Peyer's patch (tissue), 4 donors: ENCODE measurements at places on chromosomes 11 and 22. TPM values are rescaled to one million over a fixed set of nuclear protein-coding genes. Genes with fewer than 3 reads are reported as not detected.

The CSNK2A3 gene
- total RNA-seq = 1.6 TPM

The SLC6A5 gene
- not detected for total RNA-seq

DNA sequence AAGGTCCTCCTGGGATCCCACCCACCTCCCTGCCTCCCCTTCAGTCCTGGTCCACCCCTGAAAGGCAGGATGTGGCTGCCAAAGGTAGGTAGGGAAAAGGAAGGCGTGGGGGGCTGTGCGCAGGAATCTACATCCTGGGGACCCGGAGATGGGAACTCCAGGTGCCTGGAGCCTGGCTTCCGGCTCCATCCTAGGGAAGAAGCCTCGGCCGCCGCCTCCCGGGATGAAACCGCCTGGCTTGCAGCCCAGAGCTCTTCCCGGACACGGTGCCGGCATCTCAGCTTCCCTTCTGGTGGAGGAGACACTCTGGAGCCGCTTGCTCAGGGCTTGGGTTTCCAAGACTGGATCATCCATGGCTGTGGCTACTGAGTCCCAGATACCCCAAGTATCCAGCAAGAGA, 33.3 kb upstream of the PDGFB start:
- no peaks in the 10 kb centered on the region for H3K4me1 ChIP-seq
- no peak overlapping the region for H3K27ac ChIP-seq
- no peaks in the 10 kb centered on the region for H3K27me3 ChIP-seq

GRCh38 chr11:44229624-44230023, 80.3 kb downstream of the ALX4 start:
- H3K36me3 ChIP-seq = peaks cover 3% of the 10 kb centered on the region
- H3K27me3 ChIP-seq = no peaks in the 10 kb centered on the region
- DNase-seq = no peak
- no peak overlapping the region for H3K4me3 ChIP-seq
- no peaks in the 10 kb centered on the region for H3K4me1 ChIP-seq

The SYNGR1 gene
- 22.3 TPM for total RNA-seq

DNA sequence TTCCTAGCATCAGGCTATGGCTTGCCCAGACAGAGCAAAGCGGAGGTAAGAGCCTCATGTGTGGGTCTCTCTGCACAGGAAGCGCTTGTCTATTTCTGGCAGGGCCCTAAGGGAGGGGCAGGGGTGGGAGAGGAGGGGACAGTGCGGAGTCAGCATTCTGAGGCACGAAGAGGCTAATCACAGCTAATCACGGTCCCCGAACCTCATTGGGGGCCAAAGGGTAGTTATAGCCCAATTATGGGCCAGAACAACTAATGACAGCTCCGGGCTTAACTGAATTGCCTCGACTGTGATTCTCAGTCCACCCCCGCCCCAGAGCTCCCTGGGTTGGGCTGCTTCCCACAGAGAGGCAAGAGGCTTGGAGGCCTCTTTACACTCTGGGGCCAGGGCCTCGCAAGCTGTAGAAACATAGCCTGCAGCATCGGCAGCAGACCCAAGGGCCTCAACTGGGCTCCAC, 72.7 kb upstream of the PRDM11 start:
- H3K27me3 ChIP-seq = no peaks in the 10 kb centered on the region
- no peaks in the 10 kb centered on the region for H3K36me3 ChIP-seq
- no peak overlapping the region for H3K4me3 ChIP-seq
- DNase-seq = no peak
- no peak overlapping the region for H3K27ac ChIP-seq
